ENCODE measurements at places on chromosomes 7 and 10. TPM values are rescaled to one million over a fixed set of nuclear protein-coding genes. Genes with fewer than 3 reads are reported as not detected.

DNA sequence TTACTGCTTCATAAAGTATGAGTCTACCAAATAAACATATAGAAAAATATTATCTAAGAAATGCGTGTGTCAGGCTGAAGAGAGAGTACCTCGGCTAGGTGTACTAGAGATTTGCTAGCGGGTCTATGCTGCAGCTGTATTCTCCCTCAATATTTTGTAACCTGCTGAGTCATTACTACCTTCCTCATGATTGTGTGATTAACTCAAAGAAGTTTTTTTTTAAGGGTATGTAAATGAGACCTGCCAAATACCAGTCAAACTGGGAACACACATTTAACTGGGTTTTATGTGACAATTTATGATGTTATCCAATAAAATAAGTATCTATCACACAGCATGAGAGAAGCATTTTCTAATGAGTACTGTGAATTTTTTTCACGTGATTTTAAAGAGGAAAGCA, 180.4 kb downstream of the RNF133 start:
- no peak for DNase-seq

DNA sequence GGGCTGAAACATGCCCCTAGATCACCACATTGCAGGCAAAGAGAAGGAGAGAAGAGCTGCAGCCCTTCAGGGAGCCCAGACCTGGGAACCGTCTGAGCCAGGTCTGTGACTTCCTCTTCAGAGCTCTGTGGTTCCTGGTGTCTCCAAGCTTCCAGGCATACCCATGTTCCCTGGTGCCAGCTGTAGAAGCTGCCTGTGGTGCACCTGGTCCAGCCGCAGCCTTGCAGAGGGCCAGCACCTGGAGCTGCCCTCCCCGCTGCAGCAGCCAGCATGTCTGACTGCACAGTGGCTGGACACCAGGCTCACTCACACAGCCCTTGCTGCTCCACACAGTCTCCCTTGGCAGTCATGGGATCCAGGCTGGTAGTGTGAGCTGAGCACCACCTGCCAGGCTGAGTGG, 33.6 kb downstream of the C7orf25 start:
- no peak for DNase-seq

DNA sequence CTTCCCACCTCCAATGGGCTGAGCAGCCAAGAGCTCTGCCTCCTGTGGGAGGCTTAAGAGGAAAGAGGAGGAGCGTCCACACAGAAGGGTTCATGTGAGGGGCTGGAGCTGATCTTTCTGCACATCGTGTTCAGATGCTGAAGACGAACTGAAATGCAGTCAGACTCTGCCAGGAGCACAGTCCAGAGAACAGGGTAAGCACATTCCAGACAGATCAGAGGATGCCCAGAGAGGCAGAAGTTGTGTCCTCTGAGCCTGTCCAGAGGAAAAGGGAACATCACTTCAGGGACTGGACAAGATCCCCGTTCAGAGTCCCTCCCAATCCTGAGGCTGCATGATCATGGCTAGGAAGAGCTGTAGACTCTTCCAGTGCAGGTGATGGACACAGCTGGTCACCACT, 72.9 kb downstream of the ITIH5 start:
- DNase-seq, result no peak

DNA sequence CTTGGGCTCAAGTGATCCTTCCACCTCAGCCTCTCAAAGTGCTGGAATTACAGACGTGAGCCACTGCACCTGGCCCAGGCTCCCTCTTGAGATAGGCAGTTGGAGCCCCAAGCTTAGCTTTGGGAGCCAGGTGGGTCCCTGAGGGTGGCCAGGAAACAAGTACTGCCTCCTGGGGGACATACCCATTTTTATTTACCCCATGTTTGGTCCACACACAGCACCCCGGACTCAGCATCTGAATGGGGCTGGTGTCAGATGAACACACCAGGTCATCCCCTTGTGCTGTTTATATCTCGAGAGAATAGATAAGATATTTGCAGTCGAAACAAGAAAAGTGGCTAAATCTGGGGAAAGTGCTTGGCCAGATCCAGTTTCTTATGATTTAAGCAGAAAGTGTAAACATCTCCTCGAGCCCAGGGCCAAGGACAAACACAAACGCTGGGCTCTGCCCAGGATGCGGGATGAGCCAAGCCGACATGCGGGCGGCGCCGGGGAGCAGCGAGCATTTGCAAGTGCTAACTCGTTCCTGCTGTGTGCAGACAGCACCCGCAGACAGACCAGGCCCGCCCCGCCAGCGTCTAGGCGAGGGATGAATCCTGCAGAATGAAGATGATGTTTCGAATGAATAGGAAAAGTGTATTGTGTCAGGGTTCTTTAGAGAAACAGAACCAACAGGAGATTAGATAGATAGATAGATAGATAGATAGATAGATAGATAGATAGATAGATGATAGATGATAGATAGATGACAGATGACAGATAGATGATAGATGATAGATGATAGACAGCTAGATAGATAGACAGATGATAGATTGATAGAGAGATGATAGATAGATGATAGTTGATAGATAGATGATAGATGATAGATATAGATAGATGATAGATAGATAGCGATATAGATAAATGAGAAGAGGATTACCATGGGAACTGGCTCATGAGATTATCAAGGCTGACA, 44.4 kb upstream of the OCM2 start:
- no peak for DNase-seq

DNA sequence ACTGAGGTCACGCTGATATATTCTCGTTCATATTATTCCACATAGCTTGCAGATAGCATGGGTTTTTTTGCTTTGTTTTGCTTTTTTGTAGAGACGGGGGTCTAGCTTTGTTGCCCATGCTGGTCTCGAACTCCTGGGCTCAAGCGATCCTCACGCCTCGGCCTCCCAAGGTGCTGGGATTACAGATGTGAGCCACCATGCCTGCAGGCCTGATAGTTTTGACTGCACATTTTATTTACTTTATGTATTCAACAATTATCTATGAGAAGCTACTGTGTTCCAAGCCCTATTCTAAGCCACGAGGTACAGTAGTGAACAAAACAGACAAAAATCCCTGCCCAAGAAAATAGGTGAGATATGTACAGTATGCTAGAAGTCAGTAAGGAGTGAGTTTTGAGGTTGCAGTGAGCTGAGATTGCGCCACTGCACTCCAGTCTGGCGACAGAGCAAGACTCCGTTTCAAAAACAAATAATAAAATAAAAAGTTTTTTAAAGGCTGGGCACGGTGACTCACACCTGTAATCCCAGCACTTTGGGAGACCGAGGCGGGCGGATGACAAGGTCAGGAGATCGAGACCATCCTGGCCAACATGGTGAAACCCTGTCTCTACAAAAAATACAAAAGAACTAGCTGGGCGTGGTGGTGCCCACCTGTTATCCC, 1.3 kb upstream of the YWHAG start:
- DNase-seq, result no peak

Gene STEAP2
- 11.4 TPM for total RNA-seq

DNA sequence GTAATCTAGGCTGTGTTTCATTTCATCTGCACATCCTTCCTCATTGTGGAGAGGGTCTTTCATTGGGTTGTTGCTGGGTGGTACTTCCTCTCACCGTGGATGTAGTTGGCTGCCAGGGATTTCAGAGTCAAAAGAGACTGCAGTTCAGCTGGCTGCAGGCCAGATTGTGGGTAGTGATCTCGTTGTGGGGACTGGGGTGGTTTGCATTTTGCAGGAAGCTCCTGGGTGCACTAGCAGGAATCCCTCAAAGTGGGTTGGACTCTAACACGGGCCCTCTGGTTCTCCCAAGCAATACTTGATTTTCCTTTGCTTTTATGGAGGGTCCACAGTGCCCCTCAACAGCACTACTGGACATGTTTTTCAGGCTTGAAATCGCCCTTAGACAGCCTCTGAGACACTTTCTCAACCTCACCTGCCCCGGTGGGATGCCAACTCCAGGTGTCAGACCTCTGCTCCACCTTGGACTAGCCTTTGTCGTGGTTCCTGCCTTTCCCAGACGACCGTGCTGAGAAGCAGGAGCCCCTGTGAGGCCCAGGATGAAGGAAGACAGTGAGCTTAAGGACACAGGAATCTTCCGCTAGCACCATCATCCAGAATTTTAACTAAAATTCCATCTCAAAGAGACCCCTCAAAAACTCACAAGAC, 23.9 kb upstream of the ZNF273 start:
- DNase-seq, result no peak

GRCh38 chr7:130667593-130668257, 823 bp downstream of the COPG2 start:
- DNase-seq, result no peak

DNA sequence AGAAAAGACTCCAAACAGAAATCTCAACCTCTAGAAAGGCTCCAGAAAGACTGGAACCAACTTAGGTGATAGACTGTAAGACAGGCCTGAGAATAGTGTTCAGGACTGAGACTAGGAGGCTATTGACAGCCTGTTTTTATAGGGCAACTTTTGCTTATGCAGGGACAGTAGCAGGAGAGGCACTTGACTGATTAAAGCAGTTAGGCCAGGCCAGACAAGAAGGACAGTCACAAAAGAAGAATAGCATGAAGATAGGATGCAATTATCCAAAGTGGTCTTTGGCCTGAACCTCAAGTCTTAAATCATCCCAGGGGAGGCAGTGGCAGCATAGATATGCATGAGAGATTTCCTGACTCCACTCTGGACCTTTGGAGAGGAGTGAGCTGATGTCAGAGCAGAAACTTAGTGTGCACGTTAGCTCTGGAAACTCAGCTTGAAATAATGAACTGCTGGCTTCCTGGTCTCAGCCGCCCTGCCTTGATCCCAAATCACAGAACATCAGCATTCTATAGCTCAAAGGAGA, 290.6 kb downstream of the SORCS3 start:
- no peak for DNase-seq

- peak; percentile 24 for DNase-seq
Measured at GRCh38 chr7:41584746-41585145, 118.1 kb downstream of the INHBA start.

DNA sequence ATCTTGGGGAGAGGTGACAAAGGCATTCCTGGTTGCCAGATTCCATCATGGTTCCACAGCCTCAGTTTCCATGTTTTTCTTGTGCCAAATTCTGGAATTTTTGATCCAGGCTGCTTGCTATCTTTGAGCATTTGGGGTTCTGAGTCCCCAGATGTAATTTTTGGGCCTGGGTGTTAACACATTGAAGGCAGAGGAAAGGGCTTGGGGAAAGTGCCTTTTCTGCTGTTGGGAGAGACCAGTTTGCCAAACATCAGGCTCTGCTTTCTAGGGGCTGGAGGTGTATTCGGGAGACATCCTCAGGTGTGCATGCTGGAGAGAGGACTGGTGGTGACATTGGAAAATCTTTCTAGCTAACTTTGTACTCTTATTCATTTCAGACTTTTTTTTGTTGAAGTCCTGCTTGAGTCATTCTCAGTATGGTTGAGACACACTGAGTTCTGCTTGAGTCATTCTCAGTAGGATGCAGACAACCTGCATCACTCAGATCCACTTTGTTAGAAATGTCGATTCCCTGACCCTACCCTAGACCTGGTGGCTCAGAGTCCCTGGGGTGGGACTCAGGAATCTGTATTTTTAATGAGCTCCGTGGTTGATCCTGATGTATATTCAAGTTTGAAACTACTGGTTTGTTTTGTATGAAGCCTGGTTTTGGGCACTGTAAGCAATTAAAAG, 101.0 kb downstream of the LRMDA start:
- DNase-seq, result no peak

- DNase-seq, result no peak
Measured at GRCh38 chr7:90818341-90818740, 222.2 kb downstream of the CDK14 start.

- DNase-seq, result peak; percentile 20
Measured at GRCh38 chr7:34207810-34208209, 302.5 kb downstream of the BMPER start.

DNA sequence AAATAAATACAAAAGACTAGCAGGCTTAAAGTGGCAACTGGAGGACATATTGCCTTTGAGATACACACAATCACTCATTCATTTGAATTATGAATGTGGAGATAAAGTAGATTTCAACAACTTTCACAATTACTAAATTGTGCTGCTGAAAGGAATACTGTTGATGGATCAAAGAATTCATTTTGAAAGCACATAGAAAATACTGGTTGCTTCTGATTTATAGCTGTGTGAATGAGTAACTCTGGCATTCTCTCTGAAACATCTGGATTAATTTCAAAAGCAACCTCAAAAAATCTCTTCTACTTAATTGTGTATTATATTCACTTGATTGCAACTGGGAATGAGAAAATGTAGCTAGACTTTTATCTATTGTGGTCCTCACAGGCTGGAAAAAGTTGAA, 397.6 kb downstream of the THSD7A start:
- no peak for DNase-seq

- no peak for DNase-seq
Measured at GRCh38 chr10:34155812-34156211, 659.3 kb downstream of the PARD3 start.

Gene ABCC2
- 0.58 TPM for total RNA-seq

Gene MMD2
- not detected for total RNA-seq

- no peak for DNase-seq
Measured at GRCh38 chr10:95289003-95289920, 1.5 kb downstream of the PDLIM1 start.

- DNase-seq, result no peak
Measured at GRCh38 chr7:28811008-28811407, 147.1 kb downstream of the TRIL start.

Gene GLUD1
- total RNA-seq, result 194 TPM

Gene OLAH
- total RNA-seq, result 2.6 TPM

GRCh38 chr10:114544045-114544659, 113.9 kb downstream of the ABLIM1 start:
- DNase-seq, result no peak

GRCh38 chr7:91949221-91950009, 8.8 kb downstream of the AKAP9 start:
- DNase-seq, result peak; percentile 92

GRCh38 chr7:96737545-96738050, 28.0 kb upstream of the SEM1 start:
- DNase-seq, result peak; percentile 13

- DNase-seq, result no peak
Measured at GRCh38 chr7:55043691-55044370, 25.0 kb downstream of the EGFR start.

GRCh38 chr10:11882646-11883375, 59.7 kb downstream of the PROSER2 start:
- no peak for DNase-seq

- DNase-seq, result no peak
Measured at GRCh38 chr10:32890444-32890843, 67.6 kb downstream of the ITGB1 start.
